ENCODE measurements at places on chromosomes 7 and 10.
A peak's percentile ranks its signal among the peaks of the same experiment; 100 is the strongest.

DNA sequence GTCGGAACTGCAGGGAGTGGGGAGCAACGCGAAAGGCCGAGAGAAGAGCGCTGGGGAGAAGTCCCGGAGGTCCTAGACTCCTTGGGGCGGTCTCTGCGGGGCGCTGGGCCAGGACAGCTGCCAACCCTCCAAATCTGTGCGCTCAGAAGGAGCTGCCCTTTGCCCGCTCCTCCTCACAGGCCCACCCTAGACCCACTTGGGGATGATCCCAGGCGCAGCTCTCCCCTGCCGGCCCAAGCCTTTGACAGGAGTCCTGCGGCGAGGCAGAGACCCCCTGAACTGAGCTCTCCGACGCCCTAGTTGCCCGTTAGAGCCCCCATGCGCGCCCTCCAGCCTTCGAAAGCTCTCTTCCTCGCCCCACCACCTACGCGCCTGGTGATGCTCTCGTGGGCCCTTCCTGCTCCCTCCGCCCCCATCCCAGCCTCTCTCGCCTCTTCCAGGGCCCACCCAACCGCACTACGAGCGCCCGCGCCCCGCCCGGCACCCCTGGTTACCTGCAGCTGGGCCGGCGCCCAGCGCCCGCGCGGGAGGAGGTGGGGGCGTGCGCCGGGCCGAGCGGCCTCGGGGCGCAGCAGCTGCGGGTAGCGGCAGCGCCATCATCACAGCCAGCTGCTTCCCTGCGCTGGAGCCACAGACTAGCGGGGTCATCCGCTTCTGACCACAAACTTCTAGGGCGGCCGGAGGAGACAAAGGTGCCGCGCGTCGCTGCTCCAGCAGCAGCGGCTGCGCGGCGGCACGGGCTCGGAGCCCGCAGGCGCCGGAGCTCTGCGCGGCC lies 353.4 kb downstream of the DNAJB6 start:
- H3K4me1 ChIP-seq = peaks cover 6% of the 10 kb centered on the region
- H3K27me3 ChIP-seq = peaks cover 11% of the 10 kb centered on the region
- H3K36me3 ChIP-seq = no peaks in the 10 kb centered on the region
- no peak overlapping the region for H3K27ac ChIP-seq
- no peak overlapping the region for H3K4me3 ChIP-seq

- H3K4me1 ChIP-seq = peaks cover 69% of the 10 kb centered on the region
- no peaks in the 10 kb centered on the region for H3K27me3 ChIP-seq
- DNase-seq = peak; percentile 83
Measured at GRCh38 chr7:2299131-2299829, 15.0 kb downstream of the SNX8 start.

GRCh38 chr7:22447008-22447407 lies 53.0 kb downstream of the STEAP1B start:
- H3K4me1 ChIP-seq = peaks cover 49% of the 10 kb centered on the region
- DNase-seq = peak; percentile 33
- no peaks in the 10 kb centered on the region for H3K36me3 ChIP-seq
- no peaks in the 10 kb centered on the region for H3K27me3 ChIP-seq

GRCh38 chr10:89478739-89479654 lies 56.4 kb downstream of the SLC16A12 start:
- peaks cover 16% of the 10 kb centered on the region for H3K4me1 ChIP-seq
- no peaks in the 10 kb centered on the region for H3K36me3 ChIP-seq
- no peaks in the 10 kb centered on the region for H3K27me3 ChIP-seq
- H3K27ac ChIP-seq = no peak overlapping the region
- no peak overlapping the region for H3K4me3 ChIP-seq

DNA sequence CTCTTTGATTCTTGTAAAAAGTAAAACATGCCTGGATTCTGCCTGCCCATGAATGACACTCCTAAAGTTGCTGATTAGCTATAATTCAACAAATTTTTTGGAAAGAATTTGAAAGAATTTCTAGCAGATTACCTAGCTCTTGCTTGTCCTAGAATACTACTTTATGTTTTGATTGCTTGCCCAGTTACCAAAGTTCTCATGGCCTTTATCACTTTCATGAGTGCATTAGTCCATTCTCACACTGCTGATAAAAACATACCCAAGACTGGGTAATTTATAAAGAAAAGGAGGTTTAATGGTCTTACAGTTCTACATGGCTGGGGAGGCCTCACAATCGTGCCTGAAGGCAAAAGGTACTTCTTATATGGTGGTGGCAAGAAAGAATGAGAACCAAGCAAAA lies 1137.3 kb downstream of the SORCS1 start:
- H3K27me3 ChIP-seq = no peaks in the 10 kb centered on the region
- H3K4me1 ChIP-seq = no peaks in the 10 kb centered on the region
- H3K27ac ChIP-seq = no peak overlapping the region
- H3K4me3 ChIP-seq = no peak overlapping the region

- no peak overlapping the region for H3K4me3 ChIP-seq
- H3K27ac ChIP-seq = no peak overlapping the region
- H3K27me3 ChIP-seq = no peaks in the 10 kb centered on the region
- DNase-seq = no peak
Measured at GRCh38 chr10:12412666-12413368, 63.5 kb downstream of the CAMK1D start.

DNA sequence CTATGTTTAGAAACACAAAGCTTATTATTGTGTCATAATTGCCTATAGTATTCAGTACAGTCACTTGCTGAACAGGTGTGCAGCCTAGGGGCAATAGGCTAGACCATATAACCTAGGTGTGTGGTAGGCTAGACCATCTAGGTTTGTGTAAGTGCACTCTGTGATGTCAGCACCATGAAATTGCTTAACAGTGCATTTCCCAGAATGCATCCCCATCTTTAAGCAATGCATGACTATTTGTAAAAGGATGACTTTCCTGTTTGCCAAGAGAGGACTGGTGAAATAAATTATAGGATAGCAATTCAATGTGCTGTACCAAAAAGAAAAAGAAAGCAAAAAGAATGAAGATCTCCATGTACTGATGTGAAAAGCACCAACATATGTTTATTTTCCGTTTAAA lies 288.7 kb upstream of the AUTS2 start:
- DNase-seq = no peak
- H3K4me3 ChIP-seq = no peak overlapping the region
- no peaks in the 10 kb centered on the region for H3K36me3 ChIP-seq
- H3K4me1 ChIP-seq = no peaks in the 10 kb centered on the region
- no peaks in the 10 kb centered on the region for H3K27me3 ChIP-seq
- H3K27ac ChIP-seq = no peak overlapping the region

- no peaks in the 10 kb centered on the region for H3K4me1 ChIP-seq
- no peak overlapping the region for H3K4me3 ChIP-seq
- DNase-seq = no peak
- no peaks in the 10 kb centered on the region for H3K27me3 ChIP-seq
- no peak overlapping the region for H3K27ac ChIP-seq
Measured at GRCh38 chr7:41573862-41574261, 129.0 kb downstream of the INHBA start.

DNA sequence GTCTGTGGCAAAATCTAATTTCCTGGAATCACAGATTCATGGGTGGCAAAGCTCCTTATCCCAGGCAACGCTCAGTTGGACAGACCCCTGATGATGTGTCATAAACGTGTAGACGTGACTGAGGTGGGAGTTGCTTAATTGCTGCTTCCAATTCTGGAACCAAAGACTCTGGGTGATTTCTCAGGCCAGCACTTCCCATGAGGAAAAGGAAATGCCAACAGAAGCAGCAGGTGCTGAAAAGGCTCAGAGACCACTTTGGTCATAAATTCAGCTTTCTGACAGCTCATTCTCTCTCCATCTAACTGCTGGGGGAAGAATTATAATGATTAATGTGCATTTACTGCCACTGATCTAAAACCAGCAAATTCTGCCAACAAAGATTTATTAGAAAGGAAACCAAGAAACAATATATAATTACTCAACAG lies 88.7 kb downstream of the OSBPL3 start:
- H3K27ac ChIP-seq = no peak overlapping the region
- H3K36me3 ChIP-seq = peaks cover 7% of the 10 kb centered on the region
- no peak for DNase-seq
- no peak overlapping the region for H3K4me3 ChIP-seq
- peaks cover 8% of the 10 kb centered on the region for H3K4me1 ChIP-seq

- no peak overlapping the region for H3K27ac ChIP-seq
- H3K36me3 ChIP-seq = no peaks in the 10 kb centered on the region
- DNase-seq = no peak
- H3K4me3 ChIP-seq = no peak overlapping the region
- H3K4me1 ChIP-seq = no peaks in the 10 kb centered on the region
- no peaks in the 10 kb centered on the region for H3K27me3 ChIP-seq
Measured at GRCh38 chr7:25333296-25333928, 105.1 kb upstream of the NPVF start.

DNA sequence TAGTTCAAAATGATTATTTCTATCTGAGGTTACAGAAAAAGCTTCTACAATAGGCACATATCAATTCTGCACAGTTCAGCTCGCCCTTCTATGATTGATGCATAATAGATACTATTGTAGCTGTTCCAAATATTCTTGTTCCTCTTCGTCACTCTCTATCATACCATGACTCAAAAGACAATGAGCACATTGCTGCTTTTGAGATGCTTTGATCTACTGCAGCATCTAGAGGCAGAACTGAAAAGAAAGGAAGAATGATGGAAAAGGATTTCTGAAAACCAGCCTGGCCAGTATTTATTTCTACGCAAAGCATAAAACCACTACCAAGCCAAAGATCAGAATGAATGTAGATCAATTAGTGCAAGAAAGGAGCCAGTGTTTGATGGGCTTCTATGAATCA lies 59.3 kb upstream of the PLXDC2 start:
- H3K36me3 ChIP-seq = no peaks in the 10 kb centered on the region
- H3K27me3 ChIP-seq = no peaks in the 10 kb centered on the region
- DNase-seq = no peak
- H3K27ac ChIP-seq = no peak overlapping the region
- H3K4me1 ChIP-seq = no peaks in the 10 kb centered on the region

DNA sequence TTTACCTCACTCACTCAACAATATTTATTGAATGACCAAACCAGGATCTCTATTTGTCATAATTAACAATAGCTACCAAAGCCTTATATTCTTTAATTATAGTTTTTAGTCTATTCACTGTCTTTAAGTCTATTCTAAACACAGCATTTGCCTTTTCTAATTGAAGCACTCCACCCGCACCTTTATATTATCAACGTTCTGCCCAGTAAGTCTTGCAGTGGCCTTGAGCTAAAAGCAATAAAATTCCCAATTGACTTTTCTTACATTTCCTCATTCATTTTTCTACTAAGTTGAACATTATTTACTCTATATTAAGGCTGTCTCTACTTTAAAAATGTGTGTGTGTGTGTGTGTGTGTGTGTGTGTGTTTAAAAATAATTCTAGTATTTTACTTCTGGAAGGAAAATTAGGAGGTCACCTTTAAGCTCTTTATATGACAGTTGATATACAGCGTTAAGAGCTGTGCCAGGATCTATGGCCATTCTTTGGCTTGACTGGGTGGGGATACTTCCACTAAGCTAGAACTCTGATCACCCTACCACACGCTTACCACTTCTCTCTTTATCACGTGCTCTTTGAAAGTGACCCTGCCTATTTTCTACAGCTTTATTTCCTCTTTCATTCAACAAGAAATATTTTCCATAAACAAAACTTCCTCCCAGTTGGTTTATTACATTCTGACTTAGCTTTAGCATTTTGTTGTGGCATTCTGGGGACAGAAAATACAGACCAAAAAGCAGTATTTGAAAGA lies 8.8 kb downstream of the PAPSS2 start:
- no peak for DNase-seq
- peaks cover 5% of the 10 kb centered on the region for H3K27me3 ChIP-seq
- no peak overlapping the region for H3K27ac ChIP-seq

GRCh38 chr7:147412782-147413556 lies 1177.6 kb upstream of the C7orf33 start:
- no peaks in the 10 kb centered on the region for H3K36me3 ChIP-seq
- H3K27me3 ChIP-seq = no peaks in the 10 kb centered on the region
- H3K27ac ChIP-seq = no peak overlapping the region
- no peak for DNase-seq

- H3K27me3 ChIP-seq = no peaks in the 10 kb centered on the region
- DNase-seq = no peak
- H3K4me1 ChIP-seq = no peaks in the 10 kb centered on the region
- no peak overlapping the region for H3K4me3 ChIP-seq
- no peaks in the 10 kb centered on the region for H3K36me3 ChIP-seq
- H3K27ac ChIP-seq = no peak overlapping the region
Measured at GRCh38 chr7:96131525-96131924, 190.4 kb downstream of the SLC25A13 start.

GRCh38 chr10:78584681-78585080 lies 484.1 kb upstream of the ZMIZ1 start:
- DNase-seq = no peak
- H3K27me3 ChIP-seq = no peaks in the 10 kb centered on the region
- no peaks in the 10 kb centered on the region for H3K36me3 ChIP-seq
- no peaks in the 10 kb centered on the region for H3K4me1 ChIP-seq

DNA sequence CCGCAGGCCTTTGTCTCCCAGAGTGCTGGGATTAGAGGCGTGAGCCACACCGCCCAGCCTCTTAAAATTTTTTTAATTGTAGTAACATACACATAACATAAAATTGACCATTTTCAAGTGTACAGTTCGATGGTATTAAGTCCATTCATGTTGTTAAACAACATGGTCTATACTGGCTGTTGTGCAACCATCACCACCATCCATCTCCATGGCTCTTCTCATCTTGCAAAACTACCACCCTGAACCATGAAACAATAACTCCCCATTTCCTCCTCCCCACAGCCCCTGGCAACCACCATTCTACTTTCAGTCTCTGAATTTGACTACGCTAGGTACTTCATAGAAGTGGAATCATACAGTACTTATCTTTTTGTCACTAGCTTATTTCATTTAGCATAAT lies 7.9 kb upstream of the ZFYVE27 start:
- no peak for DNase-seq
- H3K4me3 ChIP-seq = no peak overlapping the region
- H3K27ac ChIP-seq = no peak overlapping the region
- H3K27me3 ChIP-seq = peaks cover 3% of the 10 kb centered on the region
- H3K4me1 ChIP-seq = no peaks in the 10 kb centered on the region

GRCh38 chr10:29392376-29393021 lies 103.6 kb downstream of the LYZL1 start:
- no peak overlapping the region for H3K27ac ChIP-seq
- H3K4me1 ChIP-seq = no peaks in the 10 kb centered on the region
- no peak overlapping the region for H3K4me3 ChIP-seq
- H3K27me3 ChIP-seq = peaks cover 2% of the 10 kb centered on the region

DNA sequence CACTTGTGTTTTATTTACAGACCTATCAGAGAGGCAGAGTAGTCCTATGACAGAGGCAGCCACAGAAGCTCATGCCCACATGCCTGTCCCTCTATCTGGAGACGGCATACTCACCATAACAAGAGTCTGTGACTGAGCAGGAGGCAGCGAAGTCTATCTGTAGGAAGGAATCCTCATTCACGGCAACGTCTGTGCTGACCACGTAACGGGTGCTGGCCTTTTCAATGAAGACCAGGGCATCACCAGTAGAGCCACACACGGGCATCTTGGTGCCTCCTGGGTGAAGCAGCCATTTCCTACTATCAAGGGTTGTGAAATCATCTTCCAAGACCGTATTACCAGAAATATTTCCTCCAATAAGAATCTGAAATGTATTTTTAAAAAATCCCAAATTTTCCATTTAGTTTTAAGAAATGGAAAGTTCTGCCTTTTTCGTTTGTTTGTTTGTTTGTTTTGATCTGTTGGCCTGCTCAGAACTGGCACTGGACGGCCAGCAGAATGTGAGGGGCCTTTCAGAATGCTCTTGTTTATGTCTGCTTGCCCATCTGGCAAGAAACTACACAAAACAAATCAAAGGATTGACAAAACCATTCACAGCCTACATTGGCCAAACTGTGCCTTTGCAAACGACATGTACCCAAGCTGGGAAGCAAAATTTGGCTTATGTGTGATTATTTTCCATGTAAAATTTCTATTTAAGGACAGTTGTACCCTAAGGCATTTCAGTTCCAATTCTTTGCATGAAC lies 93.1 kb upstream of the SLC26A5 start:
- no peak for DNase-seq
- no peaks in the 10 kb centered on the region for H3K36me3 ChIP-seq
- H3K4me1 ChIP-seq = no peaks in the 10 kb centered on the region
- no peak overlapping the region for H3K4me3 ChIP-seq
